ENCODE measurements at places on chromosomes 1 and 21.
A peak's percentile ranks its signal among the peaks of the same experiment; 100 is the strongest.

DNA sequence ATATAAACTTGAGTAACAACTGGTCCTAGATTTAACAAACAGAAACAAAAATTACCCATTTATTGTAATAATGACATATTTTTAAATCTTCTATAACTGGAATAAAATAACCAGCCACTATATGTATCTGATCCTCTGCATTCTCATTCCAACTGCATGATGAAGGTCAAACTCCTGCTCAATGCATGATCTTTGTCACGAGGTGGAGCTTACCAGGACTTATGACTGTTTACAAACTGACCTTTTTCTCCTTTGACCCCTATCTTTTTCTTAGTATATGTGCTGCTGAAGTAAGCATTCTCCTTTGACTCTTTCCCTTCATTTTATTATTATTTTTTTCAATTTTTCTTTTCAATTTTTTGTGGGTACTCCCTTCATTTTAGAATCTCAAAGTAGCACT lies 252.2 kb downstream of the PDE4B start:
- DNase-seq, result no peak

GRCh38 chr21:27700974-27701614 lies 734.2 kb upstream of the ADAMTS5 start:
- DNase-seq, result peak; percentile 17

GRCh38 chr1:119008483-119009311 lies 20.6 kb upstream of the TBX15 start:
- peak; percentile 67 for DNase-seq

GRCh38 chr1:79259390-79260336 lies 253.1 kb upstream of the ADGRL4 start:
- peak; percentile 24 for DNase-seq

DNA sequence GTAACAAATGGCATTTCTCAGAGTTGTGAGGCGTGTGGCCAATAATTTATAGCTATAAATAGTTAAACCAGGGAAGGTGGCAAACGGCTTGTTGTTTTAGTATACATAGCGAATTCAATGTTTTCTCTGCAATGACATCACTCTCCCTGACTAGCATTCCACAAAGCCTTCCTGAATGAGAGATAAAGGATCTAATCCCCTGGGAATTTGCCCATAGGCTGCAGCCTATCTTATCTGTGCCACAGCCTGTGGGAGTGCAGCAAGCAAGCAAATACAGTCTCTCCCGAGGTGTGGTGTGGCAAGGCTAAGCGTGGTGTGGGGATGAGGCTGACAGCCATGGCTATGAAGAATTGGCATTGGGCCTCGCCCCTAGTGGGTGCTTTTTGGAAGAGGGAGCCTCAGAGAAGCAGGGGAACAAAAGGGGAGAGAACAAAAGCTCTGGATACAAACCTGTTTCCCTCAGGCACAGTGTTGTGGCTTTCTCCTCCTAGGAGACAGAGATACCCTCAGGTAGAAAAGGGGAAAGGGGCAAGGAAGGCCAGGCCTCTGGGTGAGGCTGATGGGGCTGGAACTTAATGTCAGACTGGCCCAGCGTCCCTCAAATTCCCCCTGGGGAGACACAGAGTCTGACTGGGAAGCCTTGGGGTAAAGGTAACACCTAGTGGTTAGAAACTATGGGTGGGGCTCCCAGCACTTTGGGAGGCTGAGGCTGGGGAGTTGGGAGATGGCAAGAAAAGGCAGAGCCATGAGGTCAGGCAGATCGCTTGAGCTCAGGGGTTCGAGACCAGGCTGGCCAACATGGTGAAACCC lies 8.9 kb downstream of the TAGLN2 start:
- no peak for DNase-seq
